ENCODE measurements at places on chromosomes 6 and 20.

DNA sequence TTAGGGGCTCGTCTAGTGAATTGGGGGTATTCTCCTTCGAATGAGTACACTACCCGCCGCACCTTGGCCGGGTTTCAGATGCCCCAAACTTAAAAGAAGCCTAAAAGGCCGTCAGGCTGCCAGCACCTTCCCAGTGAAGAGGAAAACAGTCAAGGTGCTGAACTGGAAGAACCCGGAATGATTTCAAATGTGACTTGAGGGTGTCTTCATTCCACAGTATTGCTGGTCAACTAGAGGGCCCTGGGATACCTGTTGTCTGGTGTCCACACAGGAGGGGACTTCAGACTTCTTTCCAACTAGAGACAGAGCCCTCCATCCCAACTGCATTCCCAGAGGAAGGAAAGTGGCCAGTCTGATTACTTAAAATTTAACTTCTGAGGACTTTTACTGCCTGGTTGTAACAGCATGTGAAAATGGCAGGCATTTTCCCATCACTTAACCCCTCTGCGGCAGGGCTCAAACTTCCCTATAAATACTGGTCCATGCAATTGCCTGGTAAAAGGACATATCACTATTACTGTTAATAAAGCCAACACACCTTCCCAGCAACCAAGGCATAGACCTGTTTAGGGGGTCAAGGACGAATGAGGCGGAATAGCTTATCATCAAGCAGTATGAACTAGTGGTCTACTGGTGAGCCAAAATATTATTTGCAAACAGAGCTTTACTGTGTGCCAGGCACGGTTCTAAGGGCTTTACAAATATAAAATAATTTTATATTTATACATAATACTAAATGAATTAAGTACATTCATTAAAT, 651 bp upstream of the SAMHD1 start:
- DNase-seq: no peak

DNA sequence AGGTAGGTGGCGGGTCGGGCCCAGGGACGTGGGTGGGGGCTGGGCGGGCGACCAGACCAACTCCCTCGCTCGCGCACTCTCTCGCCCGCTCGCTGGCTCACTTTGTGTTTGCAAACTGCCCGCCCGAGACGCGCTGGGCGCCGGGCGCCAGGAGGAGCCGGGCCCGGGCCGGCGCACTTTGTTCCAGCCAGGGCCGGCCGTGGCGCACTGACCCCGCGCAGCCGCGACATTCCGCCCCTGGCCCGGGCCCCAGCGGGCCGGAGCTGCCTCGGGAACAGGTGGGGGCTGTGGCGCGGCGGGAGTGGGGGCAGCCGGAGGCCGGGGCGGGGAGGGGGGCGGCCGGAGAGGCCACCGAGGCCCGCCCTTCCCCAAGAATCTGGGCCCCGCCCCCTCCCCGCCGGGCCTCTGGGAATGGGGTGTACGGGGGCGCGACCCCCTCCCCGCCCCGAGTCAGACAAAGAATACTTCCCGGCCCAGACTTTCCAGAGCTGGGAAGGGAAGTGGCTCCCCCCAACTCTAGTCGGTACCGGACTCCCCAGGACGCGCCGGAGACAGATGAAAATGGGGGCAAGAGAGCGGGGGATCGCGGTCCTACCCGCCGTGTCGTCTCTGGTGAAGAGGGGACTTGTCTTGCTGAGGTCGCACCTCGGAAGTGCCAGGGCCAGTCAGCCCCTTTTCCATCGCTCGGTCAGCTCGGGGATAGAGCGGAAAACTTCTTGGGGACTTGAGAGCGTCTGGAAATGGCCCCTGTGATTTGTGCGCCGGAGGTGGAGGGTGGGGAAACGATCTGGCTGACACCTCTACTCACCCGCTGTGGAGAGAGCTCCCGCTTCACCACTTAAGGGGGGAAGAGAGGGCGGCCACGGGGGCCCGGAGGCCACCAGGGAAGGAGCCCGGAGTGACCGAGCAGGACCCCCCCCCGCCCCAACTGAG, 951 bp downstream of the FOXP4 start:
- no peak for DNase-seq

- no peak for DNase-seq
Measured at GRCh38 chr20:19253916-19254820, 41.7 kb downstream of the SLC24A3 start.

DNA sequence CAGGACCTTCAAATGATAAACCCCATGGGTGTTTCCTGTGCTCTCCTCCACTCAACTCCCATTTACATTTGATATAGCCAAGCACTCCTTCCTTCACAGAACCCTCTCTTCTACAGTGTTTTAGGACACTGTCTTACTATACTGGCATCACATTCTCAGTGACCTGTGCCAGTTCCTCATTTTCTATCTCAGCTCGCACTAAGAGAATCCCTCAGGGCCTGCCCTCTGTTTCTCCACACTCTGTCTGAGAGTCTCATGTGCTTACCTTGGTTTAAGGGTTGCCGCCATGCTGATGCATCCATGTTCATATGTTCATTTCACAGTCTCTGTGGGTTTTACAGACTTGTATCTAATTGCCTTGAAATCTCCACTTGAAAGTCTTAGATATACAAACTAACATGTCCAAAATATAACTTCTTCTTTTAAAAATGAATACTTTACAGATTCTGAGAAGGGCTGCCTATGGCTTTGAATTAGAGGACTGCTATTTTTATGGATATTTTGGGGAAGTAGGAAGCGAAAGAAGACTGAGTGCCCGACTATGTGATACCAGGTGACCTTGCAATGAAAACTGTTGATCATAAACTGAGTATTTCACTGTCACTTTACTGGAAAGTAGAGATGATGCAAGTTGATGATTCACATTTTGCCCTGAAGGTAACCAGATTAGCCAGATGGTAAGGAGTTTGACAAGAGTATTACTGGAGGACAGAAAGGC, 153.1 kb upstream of the SIM1 start:
- no peak for DNase-seq

DNA sequence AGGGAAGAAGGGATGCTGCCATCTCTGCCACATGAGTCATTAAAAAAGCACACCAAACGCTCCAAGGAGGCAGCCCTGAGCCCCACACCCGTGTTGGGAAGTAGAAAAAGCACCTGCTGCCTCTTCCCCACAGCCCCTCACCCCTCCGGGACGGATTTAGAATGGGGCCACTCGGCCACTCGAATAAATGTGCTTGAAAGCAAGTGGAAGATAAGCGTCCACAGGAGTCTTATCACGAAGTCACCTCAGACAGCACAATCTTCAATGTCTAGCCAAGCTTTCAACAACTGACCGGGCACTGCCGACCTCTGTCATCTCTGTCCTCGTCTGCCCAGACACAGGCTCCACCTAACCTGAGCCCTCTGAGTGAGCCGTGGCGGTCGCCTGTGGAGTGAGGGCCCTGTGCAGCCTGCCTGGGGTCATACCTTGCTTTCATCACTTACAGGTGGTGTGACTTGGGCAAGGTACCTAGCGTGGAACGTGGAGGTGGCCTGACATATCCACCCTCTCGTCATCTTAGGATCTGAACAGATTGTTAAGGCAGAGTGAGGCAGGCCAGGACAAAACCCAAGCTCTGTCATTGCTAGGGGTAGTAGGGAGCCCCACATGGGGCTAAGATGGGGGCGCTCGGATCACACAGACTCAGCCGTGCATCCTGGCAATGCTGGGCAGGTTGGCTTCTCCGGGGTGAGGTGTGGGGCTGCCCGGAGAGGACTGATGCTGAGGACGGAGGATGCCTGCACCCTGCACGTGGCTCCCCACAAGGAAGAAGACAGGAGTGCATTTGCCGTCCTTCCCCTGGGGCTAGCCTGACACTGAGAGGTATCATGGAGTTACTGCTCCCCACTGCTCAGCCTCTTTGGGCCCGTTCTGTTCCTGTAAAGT, 34.8 kb downstream of the PSMG4 start:
- no peak for DNase-seq

GRCh38 chr20:1987826-1988225, 6.0 kb downstream of the PDYN start:
- no peak for DNase-seq

DNA sequence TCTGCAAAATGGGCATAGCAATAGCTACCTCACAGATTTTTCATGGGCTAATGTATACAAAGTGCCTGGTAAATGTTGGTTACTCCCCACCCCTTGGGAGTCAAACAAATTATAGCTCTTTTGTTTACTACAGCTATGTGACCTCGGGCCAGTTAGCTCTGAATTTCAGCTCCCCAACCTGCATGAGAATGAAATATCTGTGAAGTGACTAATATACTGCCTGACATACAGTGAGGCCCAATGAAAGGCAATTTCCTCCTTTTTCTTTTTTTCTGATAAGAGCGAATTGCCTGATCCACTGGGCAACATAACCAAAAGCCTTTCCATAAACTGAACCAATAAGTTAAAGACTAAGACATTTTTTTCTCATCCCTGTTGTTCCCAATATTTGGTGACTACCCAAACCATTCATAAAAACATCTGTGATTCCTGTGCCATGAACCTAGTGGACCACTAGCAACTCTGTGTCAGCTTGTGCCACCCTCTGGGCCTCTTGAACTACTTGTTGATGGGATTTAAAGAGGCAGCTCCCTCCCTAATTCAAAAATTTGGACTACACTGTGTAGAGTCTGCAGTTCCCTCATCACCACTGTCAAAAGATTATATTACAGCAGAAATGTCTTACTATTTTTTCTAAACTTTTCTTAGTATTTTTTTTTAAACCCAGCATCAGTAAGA, 91.9 kb upstream of the TMEM30A start:
- no peak for DNase-seq

DNA sequence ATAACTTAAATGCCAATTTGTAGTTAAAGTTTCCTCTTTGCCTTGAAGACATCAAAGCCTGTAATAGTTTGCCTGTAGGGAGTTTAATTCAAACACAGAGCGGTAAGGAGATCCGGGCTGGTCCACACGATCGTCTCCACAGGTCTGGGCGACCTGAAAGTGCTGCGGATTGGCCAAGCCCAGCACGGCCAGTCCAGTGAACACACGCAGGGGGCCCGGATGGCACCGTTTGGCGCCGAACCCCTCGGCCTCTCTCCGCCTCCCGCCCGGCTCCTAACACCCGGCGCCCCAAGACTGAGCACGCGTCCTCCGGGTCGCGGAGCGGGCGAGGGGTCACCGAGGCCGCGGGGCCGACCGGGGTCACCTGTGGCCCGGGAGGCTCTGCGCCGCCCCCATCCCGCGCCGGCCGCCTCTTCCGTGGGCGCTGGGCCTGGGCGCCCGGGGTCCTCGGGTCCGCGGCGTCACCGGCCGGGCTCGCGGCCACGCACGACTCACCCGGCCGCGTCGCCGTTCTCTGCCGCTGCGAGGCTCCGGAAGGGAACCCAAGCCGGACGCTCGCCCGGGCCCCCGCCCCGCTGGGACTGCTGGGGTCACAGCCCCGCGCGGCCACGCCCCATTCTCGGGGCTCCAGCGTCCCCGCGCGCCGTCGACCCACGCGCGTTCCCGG, 481 bp downstream of the SERPINB6 start:
- no peak for DNase-seq

DNA sequence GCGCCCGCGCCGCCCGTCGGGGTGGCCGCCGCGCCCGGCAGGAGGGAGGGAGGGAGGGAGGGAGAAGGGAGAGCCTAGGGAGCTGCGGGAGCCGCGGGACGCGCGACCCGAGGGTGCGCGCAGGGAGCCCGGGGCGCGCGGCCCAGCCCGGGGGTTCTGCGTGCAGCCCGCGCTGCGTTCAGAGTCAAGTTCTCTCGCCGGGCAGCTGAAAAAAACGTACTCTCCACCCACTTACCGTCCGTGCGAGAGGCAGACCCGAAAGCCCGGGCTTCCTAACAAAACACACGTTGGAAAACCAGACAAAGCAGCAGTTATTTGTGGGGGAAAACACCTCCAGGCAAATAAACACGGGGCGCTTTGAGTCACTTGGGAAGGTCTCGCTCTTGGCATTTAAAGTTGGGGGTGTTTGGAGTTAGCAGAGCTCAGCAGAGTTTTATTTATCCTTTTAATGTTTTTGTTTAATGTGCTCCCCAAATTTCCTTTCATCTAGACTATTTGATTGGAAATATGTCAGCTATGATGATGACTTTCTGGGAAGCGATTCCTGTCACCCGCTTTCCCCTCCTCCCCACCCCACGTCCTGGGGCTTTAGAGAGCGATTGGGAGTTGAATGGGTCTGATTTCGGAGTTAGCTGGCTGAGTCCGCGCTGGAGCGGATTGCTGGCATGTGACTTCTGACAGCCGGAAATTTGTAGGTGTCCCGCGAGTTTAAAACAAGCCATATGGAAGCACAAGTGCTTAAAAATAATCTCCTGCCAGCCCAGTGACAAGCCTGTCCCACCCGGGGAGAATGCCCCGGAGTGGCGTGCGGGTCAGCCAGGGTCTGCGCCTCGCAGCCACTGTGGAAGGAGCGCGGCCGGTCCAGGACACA, 1.1 kb downstream of the ESR1 start:
- DNase-seq: no peak

DNA sequence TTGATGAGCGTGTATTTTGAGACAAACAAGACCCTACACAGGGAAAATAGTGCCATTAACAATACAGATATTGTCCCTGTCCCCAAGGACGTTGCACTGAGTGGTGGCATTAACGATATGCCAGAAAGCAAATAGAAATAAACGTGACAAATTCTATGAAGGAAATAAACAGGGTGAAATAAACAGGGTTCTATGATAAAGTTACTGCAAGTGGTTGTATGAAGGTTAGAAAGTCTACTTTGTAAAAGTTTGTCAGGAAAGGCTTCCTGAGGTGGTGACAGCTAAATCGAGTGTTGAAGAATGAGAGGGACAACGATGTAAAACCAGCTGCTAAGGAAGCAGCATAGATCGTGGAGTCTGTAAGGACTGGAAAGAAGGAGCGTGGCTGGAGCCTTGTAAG, 380.2 kb downstream of the LAMA2 start:
- DNase-seq: no peak

DNA sequence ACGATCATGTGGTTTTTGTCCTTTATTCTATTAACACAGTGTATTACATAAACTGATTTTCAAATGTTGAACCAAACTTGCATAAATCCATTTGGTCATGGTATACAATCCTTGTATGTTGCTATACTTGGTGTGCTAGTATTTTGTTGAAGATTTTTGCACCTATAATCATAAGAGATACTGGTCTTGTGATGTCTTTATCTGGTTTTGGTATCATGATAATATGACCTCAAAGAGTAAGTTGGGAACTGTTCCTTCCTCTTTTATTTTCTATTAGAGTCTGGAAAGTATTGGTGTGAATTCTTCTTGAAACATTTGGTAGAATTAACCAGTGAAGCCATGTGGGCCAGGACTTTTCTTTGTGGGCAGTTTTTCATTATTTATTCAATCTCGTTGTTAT, 65.3 kb downstream of the TRPC4AP start:
- DNase-seq: no peak

- DNase-seq: no peak
Measured at GRCh38 chr6:15966000-15966520, 162.8 kb upstream of the MYLIP start.

- no peak for DNase-seq
Measured at GRCh38 chr20:48431653-48432493, 395.9 kb downstream of the PREX1 start.

GRCh38 chr6:152004036-152004566, 196.6 kb downstream of the ESR1 start:
- DNase-seq: no peak

DNA sequence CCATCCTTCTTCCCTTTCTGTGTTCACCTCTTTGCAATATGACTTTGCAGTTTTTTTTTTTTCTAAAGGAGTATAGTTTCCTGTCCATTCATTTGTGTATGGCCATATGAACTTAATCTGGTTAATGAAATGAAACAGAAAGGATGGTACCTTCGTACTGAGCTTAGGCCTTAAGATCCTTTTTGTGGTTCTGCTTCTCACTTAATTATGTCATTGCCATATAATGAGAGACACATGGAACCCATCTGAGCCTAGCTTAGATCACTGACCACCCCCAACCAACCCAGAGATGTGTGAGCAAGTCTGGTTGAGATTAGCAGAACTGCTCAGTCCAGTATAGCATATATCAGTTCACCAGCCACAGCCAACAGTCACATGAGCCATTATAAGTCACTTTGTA, 1179.6 kb downstream of the HACE1 start:
- DNase-seq: no peak

- DNase-seq: no peak
Measured at GRCh38 chr20:14956026-14956425, 618.6 kb upstream of the FLRT3 start.

Measured in stimulated activated CD4-positive, alpha-beta T cell treated with anti-CD3 and anti-CD28 coated beads, Interleukin-1b, Interleukin-23, amount 100 ng/mL, for 24 hours (primary cell).